Stimulated activated CD8-positive, alpha-beta memory T cell treated with anti-CD3 and anti-CD28 coated beads, Interleukin-4, amount 100 ng/mL, for 1 hour (primary cell): ENCODE measurements at places on chromosomes 13 and 19.

- no peak for DNase-seq
Measured at GRCh38 chr19:45404557-45405434, at the start of gene PPP1R13L. Gene PPP1R13L (minus strand): TSS chr19:45405069. CDS start chr19:45398318, 6,751 bp downstream.

GRCh38 chr13:44801990-44802389 is 187.3 kb downstream of the NUFIP1 start:
- DNase-seq: no peak

DNA sequence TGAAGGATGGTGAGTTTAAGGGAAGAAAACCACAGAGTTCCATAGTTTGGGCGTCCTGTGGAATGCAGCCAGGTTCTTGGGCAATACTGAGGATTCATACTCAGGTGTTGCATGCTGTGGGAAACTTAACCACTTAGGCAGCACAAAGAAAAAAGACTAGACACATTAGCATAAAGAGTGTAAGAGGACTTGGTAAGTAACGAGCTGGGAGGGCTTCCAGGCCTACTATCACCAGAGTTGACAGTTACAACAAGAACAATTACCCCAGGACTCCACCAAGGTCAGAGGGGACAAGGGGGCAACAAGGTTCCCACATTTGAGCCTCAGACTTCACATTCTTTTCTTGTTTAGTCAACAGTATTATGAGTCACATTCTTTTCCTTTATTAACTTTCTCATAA is 33.2 kb downstream of the KCTD12 start:
- DNase-seq: no peak

DNA sequence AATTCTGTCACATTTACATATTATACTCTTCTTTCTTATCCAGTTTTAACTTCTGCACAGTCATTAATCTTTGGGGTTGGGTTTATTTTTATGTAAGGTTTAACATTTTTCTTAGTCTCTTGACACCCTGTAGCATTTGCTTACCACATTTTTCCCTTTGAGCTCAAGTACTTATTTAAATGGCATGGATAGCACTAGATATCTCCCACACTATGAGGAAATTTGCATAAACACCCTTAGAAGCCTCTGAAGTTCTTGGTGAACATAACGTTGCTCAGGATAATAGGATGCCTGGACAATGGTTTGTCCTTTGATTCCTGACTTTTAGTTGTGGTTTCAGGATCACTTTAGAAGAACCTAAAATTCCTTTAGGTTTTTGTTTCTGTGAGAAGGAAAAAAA is 338.9 kb downstream of the PCDH17 start:
- no peak for DNase-seq

DNA sequence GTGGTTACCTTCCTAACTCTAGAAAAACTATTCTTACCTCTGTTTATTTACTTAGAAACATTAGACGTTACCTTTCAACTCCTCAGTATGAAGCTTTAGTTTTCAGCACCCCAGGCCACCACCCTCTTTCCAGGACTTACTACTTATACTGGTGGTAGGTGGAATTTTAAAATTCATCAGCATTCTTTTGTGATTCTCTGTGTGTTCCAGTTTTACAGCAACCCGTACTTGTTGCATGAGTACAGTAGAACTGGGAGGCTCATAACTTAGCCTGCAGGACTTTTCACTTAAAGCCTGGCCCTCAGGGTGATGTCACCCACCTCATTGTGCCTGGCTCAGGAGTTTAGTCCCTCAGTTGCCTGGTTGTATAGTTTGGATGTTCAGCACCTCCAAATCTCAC is 49.4 kb upstream of the ALOX5AP start:
- no peak for DNase-seq

DNA sequence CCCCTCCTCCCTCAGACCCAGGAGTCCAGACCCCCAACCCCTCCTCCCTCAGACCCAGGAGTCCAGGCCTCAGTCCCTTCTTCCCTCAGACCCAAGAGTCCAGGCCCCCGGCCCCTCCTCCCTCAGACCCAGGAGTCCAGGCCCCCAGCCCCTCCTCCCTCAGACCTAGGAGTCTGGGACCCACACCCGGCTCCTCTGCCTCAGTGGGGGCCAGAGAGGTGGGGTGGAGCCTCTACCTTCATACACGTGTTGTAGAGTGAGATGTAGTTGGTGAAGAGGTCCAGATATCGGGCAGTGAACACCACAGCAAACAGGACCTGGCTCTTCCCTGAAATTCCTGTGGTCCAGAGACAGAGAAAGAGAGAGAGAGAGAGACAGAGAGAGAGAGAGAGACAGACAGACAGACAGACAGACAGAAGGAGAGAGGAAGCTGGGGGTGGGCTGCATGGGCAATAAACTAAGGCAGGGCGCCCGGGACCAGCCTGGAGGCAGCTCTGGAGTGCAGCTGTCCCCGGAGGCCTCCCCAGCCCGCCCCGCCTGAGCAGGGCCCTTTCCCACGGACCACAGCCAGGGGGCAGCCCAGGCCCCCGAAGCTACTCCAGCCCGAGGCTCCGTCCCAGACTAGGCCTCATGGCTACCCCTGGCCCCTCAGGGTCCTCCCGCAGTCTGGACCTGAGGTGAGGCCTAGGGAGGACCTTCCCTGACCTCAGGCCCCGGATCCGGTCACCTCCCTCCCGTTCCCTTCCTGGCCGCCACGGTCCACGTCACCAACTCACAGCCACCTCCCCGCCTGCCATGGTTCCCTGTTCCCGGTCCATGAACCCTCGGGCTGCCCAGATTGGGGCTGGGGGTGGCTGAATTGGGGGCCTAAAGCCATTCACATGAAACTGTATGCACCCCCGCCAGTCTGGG is 907 bp downstream of the KDELR1 start:
- DNase-seq: peak; percentile 34

DNA sequence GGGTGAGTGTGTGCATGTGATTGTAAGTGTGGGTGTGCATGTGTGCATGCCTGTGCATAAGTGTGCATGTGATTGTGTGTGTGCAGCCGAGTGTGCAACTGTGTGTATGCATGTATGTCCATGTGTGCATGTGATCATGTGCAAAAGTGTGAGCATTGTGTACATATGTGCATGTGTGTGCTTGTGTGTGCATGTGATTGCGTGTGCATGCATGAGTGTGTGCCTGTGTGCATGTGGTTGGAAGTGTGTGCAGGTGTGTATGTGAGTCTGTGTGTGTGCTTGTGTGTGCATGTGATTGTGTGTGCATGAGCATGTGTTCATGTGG is 3.5 kb downstream of the PODNL1 start:
- no peak for DNase-seq

DNA sequence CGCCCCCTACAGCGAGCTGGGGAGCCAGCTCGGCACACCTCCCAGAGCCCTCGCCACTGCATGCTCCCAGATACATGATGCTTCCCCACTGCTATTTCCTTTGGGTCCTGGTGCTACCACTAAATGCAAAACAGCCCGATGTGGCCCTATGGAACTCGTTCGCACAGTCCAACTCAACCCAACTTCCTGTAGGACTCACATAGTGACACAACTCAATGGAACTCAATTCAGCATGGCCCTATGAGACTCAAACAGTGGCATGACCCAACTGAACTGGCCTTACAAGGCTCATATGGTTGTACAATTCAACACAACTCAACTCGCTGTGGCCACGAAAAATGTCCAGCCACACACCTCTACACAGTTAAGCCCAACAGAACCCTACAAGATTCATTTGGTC is 3.5 kb downstream of the KCNA7 start:
- no peak for DNase-seq

GRCh38 chr13:43908156-43909126 is 28.7 kb downstream of the LACC1 start:
- DNase-seq: no peak

GRCh38 chr19:3480383-3481091 is at the start of gene SMIM24:
Gene SMIM24 (minus strand): TSS chr19:3480525. CDS start chr19:3480463, 62 bp downstream.
- DNase-seq: no peak

- no peak for DNase-seq
Measured at GRCh38 chr13:95800436-95800835, 123.5 kb downstream of the DNAJC3 start.

DNA sequence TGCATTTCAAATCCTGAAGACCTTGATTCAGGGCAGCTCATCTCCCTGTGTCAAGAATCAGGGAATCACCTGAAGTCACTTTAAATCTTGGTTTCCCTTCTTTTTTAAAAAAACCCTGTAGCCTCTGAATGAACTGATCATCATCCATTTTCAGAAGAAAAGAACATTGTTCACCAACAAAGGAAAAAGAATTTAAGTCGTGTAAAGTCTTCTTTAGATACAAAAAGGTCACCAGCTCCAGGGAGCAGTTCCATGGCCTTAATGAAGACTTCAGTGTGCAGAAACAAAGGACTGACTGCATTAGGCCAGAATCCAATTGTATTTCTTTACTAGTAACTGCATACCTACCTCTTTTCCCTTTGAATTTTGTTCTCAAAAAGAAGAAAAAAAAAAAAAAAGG is 245.0 kb downstream of the ABCC4 start:
- no peak for DNase-seq

DNA sequence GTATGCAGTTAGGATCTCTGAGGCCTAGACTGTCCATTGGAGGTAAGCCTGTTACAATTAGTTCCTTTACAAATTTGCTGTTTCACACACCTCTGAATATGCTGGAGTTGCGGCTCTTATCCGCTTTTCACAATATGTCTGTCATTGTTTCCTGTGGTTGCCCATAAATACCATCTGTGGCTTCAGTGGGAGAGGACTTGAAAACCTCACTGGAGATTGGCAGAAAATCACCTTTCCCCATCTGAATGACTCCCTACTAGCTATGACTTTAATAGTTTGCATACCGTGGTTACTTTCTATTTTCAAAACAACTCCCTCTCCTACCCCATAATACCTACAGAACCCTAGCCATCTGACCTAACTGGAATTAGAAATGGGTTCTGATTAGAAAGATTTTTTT is 454.3 kb downstream of the PCDH17 start:
- no peak for DNase-seq

- DNase-seq: no peak
Measured at GRCh38 chr19:34330116-34330515, 34.9 kb upstream of the GPI start.

- no peak for DNase-seq
Measured at GRCh38 chr13:45396533-45397095, 21.6 kb downstream of the SLC25A30 start.

DNA sequence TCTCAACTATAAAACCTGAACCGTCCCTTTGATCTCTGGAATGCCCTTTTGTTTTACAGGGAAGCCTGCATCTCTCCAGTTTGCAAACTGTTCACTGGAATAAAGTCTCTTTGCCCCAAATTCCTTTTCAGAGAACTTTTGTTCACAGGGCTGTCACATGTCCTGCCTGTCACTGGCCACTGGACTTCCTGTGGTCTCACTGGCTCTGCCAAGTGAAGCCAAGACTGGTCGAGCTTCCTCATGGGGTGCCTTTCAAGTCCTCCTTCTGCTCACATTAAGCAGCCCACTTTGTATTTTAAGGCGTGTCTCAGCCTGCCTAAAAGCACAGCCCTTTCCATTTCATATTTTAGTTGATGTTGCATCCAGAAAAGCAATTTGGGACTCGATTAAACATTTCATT is 215.7 kb downstream of the KATNAL1 start:
- no peak for DNase-seq

DNA sequence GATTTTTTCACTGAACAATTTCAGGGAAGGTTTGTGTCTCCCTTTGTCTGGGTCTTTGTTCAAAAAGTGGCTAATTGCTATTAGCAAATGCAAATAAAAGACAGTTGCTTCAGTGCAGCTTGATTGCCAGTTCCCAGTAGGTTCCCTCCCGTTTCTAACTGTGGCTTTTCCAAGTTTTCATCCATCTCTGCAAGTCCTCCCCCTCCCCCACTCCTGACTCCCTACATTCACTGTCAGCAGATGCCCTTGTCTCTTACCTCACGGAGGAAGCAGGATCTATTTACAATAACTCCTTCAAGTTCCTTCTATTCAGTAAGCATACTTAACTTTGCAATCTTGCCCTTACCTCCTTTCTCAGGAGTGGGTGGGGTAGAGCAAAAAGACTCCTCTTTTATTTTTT is 55.4 kb upstream of the SCEL start:
- DNase-seq: no peak

DNA sequence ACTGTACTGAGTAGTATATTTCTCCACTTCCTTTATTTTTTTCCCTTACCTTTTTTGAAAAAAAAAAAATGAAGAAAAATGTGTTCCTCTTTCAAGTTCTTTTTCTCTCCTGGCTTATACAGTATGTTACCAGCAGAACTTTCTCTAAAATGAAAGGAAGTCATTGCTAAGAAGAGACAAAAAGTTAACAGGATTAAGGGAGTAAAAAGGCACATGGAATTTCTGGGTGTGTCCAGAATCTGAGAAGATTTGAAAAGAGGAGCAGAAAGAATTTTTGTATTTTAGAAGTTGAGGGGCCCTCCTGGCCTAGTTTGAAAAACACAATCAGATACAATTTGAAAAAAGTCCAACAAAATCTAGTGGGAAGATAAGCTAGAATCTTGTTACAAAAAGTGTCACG is 21.0 kb upstream of the TRIM13 start:
- DNase-seq: no peak

- DNase-seq: peak; percentile 65
Measured at GRCh38 chr19:3665681-3666544, 34.4 kb downstream of the PIP5K1C start.

DNA sequence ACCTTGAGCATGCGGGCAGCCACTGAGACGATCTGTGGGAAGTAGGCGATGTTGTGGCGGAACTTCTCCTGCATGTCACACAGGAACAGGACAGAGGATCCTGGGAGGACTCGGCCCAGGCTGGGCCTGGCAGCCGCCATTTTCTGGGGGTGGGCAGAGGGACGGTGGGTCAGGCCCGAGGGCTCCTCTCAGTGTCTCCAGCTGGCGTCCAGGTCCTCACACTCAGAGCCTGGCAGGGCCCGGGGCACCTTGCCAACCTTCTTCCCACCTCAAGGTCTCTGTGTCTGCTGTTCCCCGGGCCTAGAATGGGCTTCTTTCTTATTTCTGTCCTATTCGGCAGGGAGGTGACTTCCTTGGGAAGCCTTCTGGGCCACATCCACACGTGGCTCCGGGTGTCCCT is 5.1 kb downstream of the ISOC2 start:
- DNase-seq: no peak

DNA sequence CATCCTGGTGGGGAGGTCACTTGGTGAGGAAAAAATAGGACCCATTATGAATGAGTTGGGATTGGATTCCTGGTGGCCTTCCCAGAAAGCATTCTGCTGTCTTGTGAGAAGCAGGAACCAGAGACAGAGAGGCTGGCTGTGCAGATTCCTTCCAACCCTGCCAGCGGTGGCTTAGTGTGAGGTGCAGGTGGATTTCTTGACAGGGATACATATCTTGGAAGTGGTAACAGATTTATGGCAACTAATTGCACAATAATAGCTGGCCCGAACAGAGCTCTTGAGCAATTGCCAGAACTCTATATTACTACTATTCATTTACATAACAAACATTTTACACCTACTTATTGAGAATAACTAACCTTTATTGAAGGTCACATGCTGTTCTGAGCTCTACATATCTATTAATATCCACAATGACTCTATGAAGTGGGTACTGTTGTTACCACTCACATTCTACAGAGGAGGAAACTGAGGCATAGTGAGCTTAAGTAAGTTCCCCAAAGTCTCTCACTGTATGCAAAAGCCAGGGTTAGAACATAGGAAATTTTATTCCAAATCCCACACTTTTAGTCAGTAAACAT is 173.9 kb upstream of the SERP2 start:
- DNase-seq: no peak

GRCh38 chr13:51287758-51288157 is 51.7 kb upstream of the SERPINE3 start:
- no peak for DNase-seq

- no peak for DNase-seq
Measured at GRCh38 chr19:46980761-46981160, 38.9 kb upstream of the NPAS1 start.
